ENCODE measurements at places on chromosomes 3 and 15.
A peak's percentile ranks its signal among the peaks of the same experiment; 100 is the strongest.

DNA sequence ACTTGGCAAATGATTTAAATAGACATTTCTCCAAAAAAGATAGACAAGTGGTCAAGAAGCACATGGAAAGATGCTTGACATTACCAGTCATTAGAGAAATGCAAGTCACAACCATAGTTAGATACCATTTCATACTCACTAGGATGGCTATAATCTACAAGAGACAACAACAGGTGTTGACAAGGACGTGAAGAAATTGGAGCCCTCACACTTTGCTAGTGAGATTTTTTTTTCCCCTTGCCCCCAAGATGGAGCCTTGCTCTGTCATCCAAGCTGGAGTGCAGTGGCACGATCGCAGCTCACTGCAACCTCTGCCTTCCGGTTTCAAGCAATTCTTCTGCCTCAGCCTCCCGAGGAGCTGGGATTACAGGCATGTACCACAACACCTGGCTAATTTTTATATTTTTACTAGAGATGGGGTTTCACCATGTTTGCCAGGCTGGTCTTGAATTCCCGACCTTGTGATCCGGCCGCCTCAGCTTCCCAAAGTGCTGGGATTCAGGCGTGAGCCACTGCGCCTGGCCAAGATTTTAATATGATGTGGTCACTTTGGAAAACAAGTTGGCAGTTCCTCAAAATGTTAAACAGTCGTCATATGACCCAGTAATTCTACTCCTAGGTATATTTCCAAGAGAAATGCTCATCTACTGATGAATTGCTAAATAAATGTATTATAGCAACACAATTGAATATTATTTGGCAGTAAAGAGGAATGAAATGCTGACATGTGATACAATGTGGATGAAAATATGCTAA is 103.3 kb downstream of the ATG7 start:
- no peak for DNase-seq

DNA sequence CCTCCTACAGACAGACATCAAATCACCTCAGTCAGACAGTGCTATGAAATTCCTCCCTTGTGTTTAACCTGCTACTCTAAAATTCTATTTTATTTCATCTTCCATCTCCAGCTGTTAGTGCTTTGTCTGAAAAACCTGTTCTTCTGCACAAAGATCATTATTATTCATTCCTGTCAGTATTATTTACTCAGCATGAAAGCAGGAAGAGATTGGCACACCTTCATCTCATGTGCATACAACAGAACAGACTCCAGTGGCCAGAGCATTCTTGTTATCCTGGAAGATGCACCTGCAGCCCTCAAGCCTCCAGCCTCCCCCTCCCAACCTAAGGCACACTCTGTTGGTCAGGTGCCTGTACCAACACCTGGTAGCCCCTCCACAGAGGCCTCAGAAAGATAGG is 1.8 kb upstream of the ROPN1B start:
- no peak for DNase-seq

DNA sequence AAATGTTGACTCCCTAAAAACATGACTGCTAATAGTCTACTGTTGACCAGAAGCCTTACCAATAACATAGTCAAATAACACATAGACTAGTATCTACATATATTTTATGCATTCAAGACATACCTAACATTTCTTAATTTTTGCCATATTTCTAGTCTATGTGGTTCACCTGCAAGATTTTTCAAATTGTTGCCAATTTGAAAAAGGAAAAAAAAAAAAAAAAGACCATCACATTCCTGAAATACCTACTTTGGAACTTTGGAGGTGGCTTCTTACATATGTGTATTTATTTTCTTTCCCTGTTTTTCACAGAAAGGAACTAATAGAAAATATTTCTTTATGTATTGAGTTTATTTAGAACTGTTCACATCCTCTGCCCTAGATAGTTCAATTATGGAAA is 13.4 kb upstream of the ATP13A3 start:
- DNase-seq: no peak

- DNase-seq: no peak
Measured at GRCh38 chr3:113148284-113148683, 63.1 kb upstream of the BOC start.

DNA sequence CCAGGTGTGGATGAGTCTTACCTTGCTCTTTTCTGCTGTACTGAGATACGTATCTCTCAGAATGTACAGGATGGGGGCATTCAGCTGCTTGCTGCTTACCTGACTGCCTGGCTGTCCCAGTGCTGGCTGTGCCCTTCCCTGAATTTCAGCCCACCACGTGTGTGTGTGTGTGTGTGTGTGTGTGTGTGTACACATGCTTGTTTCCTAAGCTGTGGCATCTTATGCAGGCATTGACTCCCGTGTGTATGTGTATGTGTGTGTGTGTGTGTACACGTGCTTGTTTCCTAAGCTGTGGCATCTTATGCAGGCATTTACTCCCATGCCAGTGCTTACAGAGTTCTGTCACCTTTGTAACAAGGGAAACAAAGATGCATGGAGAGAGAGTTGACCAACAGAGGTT is 60.4 kb upstream of the PLXNA1 start:
- no peak for DNase-seq

- peak; percentile 19 for DNase-seq
Measured at GRCh38 chr3:126522363-126522788, 1.6 kb upstream of the CHST13 start.

DNA sequence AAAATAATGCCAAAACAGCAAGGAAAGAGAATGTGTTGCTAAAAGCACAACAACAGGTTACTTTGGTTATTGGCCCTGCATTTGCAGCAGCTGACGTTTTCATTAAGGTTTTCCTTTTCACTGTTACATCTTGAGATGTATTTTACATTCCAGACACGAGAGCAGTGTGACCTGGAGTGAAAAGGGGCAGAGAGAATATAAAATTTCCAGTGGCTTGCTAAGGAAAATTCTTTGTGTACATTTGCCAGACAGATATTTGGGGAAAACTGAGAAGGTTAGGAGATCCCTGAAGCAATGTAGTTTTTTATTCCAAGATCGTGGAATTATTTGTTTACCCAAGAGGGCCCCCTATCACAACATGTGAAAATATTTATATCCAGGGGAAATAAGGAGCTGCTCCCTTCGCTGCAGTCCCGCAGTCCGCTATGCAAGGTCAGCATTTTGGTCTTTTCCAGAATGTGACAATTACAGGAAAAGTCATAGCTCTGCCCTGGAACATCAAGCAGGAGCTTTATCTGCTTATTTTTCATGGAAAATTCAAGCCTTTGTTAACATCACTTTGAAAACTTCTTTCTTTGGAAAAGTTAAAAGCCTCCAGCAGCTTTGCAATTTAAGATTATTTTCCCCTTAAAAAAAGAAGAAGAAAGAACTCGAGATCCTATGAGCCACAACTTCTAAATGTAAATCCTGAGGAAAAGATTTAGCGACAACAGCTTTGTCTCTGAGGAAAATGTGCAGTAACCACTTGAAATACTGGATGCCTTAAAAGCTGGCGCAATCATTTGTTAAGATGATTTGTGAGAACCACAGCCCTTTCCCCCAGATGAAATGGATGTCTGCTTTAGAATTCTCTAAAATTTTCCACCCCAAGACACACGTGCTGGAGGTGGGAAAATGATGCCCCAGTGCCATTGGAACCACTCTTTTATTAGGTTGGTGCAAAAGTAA is 256.4 kb upstream of the TPM1 start:
- DNase-seq: no peak

- DNase-seq: no peak
Measured at GRCh38 chr15:69665641-69666111, 213.1 kb downstream of the RPLP1 start.

- no peak for DNase-seq
Measured at GRCh38 chr15:26889298-26889898, 22.5 kb downstream of the GABRA5 start.

- DNase-seq: no peak
Measured at GRCh38 chr3:82927309-82928253, 1166.1 kb upstream of the GBE1 start.

DNA sequence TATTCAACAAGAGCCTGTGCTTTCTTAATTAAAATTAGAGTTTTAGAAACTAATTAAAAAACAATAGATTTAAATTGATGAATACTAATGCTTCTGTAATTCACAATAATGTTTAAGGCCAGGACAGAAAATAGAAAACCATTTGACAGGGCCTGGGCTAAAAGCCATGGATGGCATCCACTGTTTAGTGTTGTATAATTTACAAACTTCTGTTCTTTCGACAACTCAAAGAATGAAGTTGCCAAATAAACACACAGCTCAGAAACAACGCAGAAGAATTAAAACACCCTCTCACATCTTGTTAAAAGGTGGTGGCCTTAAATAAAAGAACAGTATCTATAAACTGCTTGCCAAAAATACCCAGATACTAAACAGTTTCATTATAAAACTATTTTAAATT is 347.5 kb downstream of the MECOM start:
- DNase-seq: no peak

DNA sequence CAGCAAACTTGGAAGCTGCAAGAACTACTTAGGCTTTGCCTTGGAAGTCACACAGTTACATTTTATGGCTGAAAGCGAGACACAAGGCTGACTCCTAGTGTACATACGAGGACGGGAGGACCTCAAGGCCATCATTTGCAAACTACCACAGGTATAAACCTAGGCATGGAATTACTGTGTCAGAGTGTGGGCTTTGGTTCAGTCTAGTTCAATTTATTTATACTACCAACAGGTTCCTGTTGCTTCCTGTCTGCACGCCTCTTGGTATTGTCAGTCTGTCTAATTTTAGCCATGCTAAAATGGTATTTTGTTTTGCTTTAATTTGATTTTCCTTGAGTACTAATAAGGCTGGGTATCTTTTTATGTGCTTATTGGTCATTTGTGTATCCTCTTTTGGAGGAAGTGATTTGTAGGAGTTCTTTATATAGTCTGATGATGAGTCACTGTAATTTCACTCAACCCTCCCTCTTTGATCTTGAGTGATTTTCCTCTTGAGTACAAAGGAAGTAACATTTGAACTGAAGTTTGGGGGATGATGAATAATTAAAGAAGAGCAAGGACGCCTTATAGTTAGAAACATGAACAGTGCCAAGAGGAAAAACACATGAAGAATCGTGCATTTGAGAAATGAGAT is 8.2 kb downstream of the ANKRD34C start:
- no peak for DNase-seq

DNA sequence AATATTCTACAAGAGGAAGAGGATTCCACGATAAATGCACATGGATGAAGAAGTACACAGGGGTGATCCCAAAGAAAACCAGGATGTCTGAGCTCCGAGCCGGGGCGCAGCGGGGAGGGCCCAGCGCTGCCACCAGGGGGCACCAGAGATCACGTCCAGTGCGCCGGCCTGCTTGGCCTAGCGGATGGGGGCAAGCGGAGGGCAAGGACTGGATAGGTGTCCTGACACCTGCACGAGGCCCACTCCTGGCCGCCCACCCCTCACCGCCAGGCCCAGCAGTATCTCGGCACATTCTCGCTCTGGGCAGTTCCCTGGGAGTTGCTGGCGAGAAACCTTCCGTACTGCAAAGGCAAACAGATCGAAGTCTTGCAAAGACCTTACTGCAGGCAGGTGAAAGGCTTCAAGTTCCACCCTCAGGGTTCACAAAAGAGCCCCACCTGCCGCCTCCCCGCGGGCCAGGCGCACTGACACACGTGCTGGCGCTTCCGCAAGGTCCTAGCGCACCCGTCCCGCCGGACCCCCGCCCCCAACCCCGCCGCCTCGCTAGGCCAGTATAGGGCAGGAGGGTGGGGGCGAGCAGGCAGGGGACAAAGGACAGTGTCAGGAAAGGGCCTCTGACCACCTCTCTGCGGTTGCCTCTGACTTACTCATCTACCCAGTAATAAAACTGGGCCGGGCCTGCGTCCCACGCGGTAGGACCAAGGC is 3.3 kb downstream of the ANKRD63 start:
- peak; percentile 52 for DNase-seq

GRCh38 chr3:11250902-11251806 is 21.0 kb upstream of the ATG7 start:
- no peak for DNase-seq

DNA sequence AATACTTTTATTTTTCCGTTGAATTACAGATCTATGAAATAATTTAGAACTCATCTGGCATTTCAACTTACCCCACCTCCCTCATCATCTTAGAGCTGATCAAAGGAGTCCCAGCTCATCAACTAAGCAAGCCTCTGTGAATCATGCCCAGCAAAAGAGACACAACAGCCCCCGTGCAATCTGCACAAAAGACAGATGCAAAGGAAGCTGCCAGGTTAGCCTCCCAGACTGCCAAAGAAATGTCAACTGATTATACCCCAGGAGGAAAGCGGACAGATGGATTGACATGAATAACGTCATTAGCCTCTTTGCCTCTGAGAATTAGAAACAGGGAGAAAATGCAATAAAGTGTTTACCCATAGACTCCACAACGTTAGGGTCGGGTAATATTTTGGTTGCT is 75.0 kb downstream of the GABRB3 start:
- DNase-seq: no peak

- no peak for DNase-seq
Measured at GRCh38 chr15:62482785-62483429, 317.8 kb upstream of the C2CD4B start.

- no peak for DNase-seq
Measured at GRCh38 chr3:57545636-57546268, 1.6 kb upstream of the DNAH12 start.

DNA sequence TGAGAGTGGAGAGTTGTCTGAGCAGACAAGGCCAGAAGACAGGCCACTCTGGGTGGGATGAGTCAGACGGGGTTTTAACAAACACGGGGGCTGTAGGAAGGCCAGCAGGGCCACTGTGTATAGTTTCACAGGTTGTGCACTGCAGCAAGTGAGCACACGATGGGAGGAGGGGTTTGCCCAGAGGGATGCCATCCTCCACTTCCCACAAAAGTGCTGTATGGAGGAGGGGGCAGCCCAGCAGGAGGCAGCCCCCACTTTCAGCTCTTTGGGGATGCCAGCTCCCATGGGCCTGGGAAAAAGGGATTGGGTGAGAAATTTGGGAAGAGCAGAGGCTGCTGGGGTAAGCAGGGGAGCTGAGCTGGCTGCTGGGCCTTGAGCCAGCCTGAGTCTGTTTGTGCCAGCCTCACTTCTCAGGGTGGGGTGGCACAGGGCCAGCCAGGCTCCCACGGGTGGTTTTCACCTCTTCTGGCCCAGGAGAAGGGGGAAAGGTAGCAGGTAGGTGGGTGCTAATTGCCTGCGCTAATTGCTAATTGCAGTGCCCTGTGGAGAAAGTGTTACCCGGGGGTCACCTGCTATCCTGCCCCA is 6.7 kb downstream of the ZBTB47 start:
- no peak for DNase-seq

- no peak for DNase-seq
Measured at GRCh38 chr15:69424748-69425413, 10.7 kb downstream of the KIF23 start.

DNA sequence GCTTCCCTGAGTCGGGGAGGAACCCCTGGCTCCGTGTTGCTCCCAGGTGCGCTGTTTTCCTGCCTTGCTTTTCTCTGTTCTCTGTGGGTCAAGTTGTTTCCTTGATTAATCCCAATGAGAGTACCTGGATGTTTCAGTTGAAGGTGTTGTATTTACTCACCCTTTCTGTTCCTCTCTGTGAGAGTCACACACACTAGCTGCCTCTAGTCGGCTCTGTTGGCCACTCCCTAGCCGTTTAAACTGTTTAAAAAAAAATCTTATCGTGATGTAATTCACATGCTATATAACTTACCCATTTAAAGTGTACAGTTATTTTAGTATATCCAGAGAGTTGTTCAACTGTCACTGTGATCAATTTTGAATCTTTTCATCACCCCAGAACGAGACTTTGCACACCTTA is 74.0 kb downstream of the AKAP13 start:
- DNase-seq: no peak
